ENCODE measurements at places on chromosomes 2 and 18. TPM values are rescaled to one million over a fixed set of nuclear protein-coding genes. Genes with fewer than 3 reads are reported as not detected.
A peak's percentile ranks its signal among the peaks of the same experiment; 100 is the strongest.

Gene ABHD1
- not detected for total RNA-seq

Gene PSMA8
- total RNA-seq = not detected

Gene PDCD1
- 1.1 TPM for total RNA-seq

Gene IL36G
- not detected for total RNA-seq

Gene TACR1
- total RNA-seq = 0.09 TPM

Gene PJVK
- 2.0 TPM for total RNA-seq

DNA sequence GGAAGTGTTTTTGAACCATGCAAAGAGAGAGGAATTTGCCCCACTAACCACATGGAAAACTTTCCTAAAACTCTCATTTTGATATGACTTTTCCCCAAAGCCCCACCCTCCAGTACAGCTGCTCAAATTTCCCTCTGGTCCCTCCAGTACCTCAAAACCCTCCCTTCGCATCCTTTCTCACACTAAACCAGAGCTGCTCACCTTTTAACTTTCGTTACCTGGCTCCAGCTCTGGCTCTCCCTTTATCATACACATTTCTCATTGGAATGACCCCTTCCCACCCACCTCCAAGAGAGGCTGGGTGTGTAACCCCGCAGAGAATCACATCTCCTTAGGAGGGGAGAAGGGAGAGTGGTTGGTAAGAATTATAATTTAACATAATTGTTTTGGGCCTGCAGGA is 86.8 kb upstream of the NDUFV2 start:
- H3K36me3 ChIP-seq = no peaks in the 10 kb centered on the region
- H3K4me1 ChIP-seq = peaks cover 14% of the 10 kb centered on the region
- no peaks in the 10 kb centered on the region for H3K27me3 ChIP-seq
- no peak for DNase-seq

GRCh38 chr2:150464986-150465385 is 22.5 kb downstream of the RND3 start:
- no peaks in the 10 kb centered on the region for H3K36me3 ChIP-seq
- no peak overlapping the region for H3K4me3 ChIP-seq
- no peaks in the 10 kb centered on the region for H3K27me3 ChIP-seq
- H3K4me1 ChIP-seq = no peaks in the 10 kb centered on the region
- DNase-seq = no peak
- no peak overlapping the region for H3K27ac ChIP-seq

DNA sequence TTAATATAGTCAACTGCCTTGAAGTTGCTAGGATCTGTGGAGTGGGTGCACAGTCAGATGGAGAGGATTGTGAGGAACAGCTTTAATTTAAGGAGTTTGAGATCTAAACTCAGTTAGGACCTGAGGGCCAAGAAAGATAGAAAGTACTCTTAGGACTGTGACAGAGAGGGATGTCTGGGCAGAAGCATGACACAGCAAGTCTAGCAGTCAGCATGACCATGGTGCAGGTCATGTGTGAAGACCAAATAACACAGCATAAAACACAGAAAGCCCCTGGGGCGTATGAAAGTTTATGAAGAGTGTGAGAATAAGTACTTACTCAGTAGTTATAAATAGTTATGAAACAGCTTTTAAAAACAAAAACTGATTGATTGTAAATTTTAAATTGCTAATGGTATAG is 107.2 kb downstream of the GALNT1 start:
- no peaks in the 10 kb centered on the region for H3K27me3 ChIP-seq
- no peaks in the 10 kb centered on the region for H3K4me1 ChIP-seq
- no peak overlapping the region for H3K4me3 ChIP-seq
- no peaks in the 10 kb centered on the region for H3K36me3 ChIP-seq

- no peaks in the 10 kb centered on the region for H3K27me3 ChIP-seq
- no peak for DNase-seq
- no peak overlapping the region for H3K27ac ChIP-seq
- H3K4me3 ChIP-seq = no peak overlapping the region
Observed at GRCh38 chr2:66854298-66854697, 419.4 kb downstream of the MEIS1 start.

- no peaks in the 10 kb centered on the region for H3K27me3 ChIP-seq
- H3K4me1 ChIP-seq = no peaks in the 10 kb centered on the region
- H3K36me3 ChIP-seq = no peaks in the 10 kb centered on the region
- no peak for DNase-seq
Observed at GRCh38 chr2:107772353-107772752, 54.3 kb upstream of the RGPD4 start.

GRCh38 chr2:43980902-43981301 is 14.9 kb downstream of the LRPPRC start:
- H3K4me3 ChIP-seq = no peak overlapping the region
- H3K27ac ChIP-seq = no peak overlapping the region
- H3K27me3 ChIP-seq = no peaks in the 10 kb centered on the region

- H3K4me3 ChIP-seq = no peak overlapping the region
- no peaks in the 10 kb centered on the region for H3K36me3 ChIP-seq
- no peak overlapping the region for H3K27ac ChIP-seq
- H3K27me3 ChIP-seq = no peaks in the 10 kb centered on the region
- peak; percentile 59 for DNase-seq
Observed at GRCh38 chr2:80086831-80087230, 217.7 kb downstream of the LRRTM1 start.
